ENCODE measurements at places on chromosomes 5 and 9.

DNA sequence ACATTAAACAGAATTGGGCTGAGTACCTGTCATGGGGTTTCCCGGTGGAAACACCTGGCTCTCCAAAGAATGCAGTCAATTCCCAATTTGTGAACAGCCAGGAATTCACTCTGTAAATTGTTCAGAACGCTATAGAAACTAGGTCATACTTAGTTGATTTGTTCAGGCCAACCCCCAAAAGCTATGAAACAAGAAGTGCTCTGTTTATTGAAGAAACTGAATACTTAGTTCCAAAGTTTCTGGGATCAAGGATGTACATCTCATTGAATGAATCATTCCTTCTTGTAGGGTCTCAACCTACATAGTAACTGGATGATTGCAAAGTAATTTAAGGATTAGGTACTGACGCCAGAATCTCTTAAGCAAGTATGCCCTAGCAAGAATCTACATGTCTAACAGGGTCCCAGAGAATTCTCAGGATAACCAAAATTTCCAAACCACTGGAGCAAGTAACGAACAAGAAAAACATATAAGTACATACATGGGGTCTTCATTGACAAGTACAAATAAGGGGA, 659 bp upstream of the TUSC1 start:
- no peak for DNase-seq

- no peak for DNase-seq
These were observed 104.3 kb upstream of the PITX1 start for GRCh38 chr5:135138116-135138850.

- DNase-seq = no peak
These were observed 103.5 kb downstream of the SPRY4 start for GRCh38 chr5:142221091-142221860.

DNA sequence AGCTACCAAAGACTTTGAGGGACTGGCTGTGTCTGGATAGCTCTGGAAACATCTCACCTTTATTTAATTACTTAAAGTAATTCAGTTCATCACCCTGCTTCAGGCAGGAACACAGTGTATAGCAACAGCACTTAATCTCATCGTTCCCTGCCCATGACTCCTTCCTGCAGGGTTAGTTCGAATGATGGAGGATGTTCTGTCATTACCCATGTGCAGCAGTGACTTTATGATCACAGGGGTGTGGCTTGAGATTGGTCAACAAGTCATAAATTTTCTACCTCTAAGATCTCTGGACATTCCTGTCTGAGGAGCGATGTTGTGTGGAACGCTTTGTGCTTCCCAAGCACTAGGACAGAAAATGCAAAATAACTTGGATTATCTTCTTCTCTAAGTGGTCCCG, 37.1 kb upstream of the PRUNE2 start:
- DNase-seq = no peak

DNA sequence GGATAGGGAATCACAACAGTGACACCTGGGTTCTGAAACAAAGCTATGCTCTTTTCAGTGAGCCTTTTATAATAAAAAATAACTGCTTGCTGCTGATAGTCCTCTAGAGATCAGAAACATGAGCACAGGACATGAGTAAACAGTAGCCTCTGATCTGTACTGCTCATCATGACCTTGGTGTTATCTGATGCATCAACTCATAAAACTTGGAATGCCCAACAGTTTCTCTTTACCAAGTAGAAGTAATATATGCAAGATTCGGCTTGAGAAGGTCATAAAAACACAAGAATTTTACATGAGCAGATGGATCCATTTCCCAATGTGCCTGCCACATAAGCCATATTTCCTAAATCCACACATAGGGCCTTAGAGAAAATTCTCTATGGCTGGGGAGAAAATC, 318.3 kb upstream of the GRAMD2B start:
- DNase-seq = no peak

DNA sequence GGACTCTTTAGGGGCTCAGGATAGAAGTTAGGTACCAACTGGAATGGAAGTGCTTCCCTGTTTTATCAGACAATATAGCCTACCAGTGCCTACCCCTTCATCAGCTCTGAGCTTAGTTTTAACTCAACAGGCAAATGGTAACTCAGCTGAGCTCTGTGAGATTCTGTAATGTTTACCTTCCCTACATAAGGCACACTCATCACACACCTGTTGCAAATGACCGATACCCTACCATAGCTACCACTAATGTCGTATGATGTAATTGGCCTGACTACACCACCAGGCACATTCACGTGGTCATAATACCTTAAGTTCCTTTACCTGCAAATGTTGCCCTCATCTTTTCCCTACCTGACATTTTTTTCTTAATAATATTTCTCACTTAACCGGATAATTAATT, 254.8 kb downstream of the ADGRV1 start:
- DNase-seq = no peak

DNA sequence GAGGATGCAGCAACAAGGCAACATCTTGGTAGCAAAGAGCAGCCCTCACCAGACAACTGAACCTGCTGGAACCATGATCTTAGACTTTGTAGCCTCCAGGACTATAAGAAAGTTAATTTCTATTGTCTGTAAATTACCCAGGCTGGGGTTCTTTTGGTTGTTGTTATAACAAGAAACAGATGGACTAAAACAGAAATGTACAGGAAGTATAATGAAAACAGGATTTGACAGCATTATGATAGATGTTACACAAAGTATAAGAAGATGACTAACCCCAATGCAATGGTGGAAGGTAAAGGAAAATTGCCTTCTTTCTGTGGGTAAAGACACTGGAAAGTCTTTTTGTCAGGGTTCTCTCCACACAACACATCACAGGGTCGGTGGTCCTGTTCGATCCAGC, 204.2 kb downstream of the SGCD start:
- DNase-seq = no peak

DNA sequence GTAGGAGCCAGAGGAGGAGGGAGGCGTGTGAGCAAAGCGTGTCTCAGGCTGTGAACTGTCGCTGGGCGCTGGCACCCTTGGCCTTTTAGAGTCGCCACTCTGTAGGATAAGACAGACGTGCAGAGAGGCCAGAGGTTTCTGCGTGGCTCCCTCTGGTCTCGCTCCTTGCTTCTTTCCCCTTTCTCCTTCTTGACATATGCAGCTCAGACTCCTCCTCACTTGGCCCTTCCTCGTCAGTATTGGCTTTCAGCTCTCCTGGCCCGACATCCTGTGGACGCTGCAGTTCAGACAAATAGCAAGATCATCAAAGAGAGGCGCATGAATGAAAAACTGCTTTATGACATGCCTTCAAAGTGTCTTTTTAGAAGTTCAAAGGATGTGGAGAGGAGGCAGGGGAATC, 116.8 kb upstream of the SPRY4 start:
- DNase-seq = no peak

GRCh38 chr9:133509179-133510083, 15.3 kb downstream of the MYMK start:
- peak; percentile 98 for DNase-seq

GRCh38 chr9:120676767-120677402, 37.4 kb downstream of the MEGF9 start:
- no peak for DNase-seq

- no peak for DNase-seq
These were observed 217.7 kb upstream of the EDIL3 start for GRCh38 chr5:84602371-84602771.

DNA sequence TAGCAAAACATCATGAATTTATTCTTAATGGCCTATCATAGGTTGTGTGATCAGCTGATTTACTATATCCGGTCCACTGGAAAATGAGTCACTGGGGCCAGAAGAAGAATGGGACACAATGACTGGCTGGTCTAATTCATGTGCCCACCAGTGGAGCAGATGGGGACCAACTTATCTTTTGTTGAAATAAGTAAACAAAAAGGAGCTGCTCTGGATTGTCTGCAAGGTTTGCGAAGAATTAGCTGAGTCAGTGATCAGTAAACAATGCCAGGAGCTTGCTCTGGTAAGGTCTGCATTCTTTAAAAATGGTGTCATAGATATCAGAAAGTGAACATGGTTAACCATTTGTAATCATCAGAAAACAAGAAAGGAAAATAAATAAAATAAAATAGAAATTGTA, 128.0 kb downstream of the RASEF start:
- DNase-seq = no peak

DNA sequence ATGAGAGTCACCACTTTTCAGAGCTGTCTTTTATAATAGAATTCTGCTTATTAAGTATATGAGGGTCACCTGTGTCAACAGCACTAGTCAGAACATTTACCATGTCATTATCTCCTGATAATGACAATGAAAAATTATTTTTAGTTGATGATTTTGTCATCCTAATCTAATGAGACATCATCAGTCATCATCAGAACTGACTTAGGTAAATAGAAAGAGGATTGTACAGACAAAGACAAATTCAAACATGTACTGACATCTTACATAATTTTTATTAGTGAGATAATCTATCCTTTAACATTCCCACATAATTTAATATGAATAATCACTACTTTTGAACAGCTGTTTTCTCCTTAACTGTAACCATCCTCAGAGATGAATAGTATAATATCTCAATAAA, 22.6 kb downstream of the CDH9 start:
- DNase-seq = peak; percentile 92

- no peak for DNase-seq
These were observed 1.4 kb downstream of the TJP2 start for GRCh38 chr9:69175486-69175885.

DNA sequence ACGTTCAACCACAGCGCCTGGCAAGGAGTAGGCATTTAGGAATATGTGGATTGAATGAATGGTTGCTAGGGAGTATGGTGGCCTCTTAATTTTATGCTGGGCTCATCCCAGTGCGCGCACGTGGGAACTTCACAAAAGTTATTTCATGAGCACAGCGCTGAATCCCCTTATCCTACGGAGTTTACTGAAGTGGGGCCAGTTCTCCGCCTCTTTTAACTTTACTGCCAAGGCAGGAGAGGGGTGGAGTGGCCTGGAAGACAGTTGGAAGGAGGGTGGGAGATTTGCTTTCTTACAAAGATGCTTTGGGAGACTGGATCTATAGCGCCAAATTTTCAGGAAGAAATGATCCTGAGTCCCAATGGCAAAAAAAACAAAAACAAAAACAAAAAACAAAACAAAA, 326.5 kb downstream of the SH3GL2 start:
- DNase-seq = no peak

GRCh38 chr5:21398511-21398910, 1410.5 kb upstream of the CDH18 start:
- DNase-seq = no peak

DNA sequence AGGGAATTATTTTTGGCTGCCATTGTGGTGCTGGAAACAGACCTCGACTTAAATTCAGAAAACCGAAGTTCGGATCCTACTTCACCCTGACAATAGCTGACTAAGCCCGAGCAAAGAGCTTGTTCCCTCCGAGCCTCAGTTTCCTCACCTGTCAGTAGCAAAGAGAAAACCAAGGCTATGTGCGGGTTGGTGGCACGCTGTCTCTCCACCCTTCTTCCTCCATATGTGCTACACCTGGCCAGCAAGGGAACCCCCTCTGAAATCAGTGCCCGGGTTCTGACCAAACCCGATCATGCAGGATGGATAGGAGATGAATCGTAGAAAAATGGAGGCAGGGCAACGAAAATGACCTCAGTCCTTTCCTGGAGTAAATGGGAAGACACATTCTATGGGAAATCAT, 16.7 kb upstream of the MSX2 start:
- DNase-seq = no peak

- DNase-seq = no peak
These were observed 304.9 kb upstream of the PTGER4 start for GRCh38 chr5:40374853-40375252.

DNA sequence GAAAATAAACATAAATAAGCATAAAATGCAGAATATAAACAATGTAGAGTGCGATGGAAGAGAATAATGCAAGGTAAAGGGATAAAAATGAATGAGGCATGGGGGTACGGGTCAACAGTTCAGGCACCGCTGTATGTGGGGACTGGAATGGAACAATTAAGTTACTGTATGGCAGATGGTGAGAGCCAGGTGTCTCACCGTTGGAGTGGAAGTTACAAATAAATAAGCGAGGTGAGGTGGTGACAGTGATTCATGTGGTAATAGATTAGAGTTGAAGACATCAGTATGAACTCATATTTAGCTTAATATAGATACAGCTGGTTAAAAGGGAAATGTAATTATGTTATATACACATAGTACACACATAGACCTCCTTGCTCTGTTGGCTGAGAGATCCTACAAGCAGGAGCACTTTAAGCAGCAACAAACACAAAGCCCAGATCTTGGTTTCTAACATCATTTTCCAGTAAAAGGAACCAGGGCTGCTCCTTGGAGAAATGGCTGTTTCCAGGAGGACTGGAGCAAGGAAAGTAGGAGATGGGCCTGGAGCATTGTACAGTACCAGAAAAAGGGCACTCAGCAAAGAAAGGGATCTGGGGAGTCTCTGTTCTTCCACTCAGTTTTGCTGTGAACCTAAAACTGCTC, 2.4 kb upstream of the OMD start:
- peak; percentile 82 for DNase-seq

- DNase-seq = peak; percentile 48
These were observed 5.5 kb upstream of the AQP3 start for GRCh38 chr9:33452828-33453271.

GRCh38 chr9:126673689-126674364, 60.1 kb downstream of the LMX1B start:
- peak; percentile 62 for DNase-seq

DNA sequence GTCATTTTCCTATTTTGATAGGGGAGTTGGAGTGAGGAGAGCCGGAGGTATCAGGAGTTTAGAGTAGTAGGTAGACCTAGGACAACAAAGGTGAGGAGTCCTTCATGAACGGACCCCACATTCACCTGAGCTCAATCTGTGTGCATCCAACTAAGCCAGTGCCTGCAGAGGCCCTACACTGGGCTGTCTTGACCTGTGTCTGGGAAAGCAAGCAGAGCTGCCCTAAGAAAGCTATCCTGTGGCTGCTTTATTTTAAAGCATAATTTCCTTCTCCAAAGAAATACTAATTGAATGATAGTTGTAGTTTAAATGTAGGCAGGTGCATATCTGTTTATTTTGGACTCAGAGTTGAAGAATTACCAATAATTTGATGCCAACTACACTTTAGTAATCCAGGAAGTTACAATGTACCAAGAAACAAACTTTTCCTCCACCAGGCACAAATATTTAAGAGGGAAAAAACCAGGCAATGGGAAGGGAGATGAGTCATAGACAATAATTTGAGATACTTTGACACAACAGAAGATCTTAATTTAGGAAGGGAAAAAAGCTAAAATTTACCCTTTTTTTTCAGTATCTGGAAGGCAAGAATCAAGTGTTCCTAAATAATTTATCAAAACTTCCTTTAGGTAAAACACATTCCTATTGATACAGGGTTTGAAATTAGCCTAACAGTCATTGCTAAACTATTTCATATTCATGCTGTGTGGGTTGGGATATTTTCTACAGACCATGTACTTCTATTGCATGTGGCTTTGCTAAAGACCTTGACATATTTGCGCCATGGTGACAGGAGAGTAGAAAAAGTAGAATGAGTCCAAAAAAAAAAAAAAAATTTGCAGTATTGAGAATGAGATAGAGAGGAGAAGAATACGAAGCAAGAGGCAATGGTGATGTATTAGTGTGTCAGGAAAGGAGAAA, 376.6 kb upstream of the TUSC1 start:
- no peak for DNase-seq

GRCh38 chr5:73274121-73274520, 101.1 kb downstream of the TMEM174 start:
- DNase-seq = no peak

- DNase-seq = no peak
These were observed 153.1 kb upstream of the KLF9 start for GRCh38 chr9:70567511-70567910.

GRCh38 chr9:107358986-107359385, 75.9 kb downstream of the RAD23B start:
- DNase-seq = peak; percentile 98

Data from NCI-H2081 (cell line).